ENCODE measurements at places on chromosomes 5 and 9.
A peak's percentile ranks its signal among the peaks of the same experiment; 100 is the strongest.

GRCh38 chr5:175558801-175559480 is 80.6 kb downstream of the SFXN1 start:
- DNase-seq: no peak

DNA sequence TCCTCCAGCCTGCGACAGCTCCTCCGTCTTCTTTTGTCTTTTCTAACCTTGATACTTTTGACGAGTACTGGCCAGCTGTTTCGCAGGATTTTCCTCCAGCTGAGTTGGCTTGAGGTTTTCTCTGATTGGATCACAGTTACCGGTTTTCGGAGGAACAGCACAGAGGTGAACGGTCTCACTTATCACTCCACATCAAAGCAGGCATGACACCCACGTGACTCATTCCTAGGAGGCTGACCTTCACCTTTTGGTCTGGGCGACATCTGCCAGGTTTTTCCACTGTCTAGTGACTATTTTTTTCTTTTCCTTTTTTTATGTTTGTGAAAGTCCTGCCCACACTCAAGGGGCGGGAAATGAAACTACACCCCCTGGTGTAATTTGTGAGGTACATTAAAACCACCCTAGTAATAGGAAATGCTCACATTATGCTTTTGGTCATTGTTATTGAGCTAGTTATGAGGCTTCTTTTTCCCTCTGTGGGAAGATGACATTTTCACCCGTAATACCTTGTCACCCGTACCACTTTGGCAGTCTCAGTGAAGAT is 319.2 kb downstream of the GADD45G start:
- DNase-seq: no peak

GRCh38 chr5:131382407-131383395 is 118.8 kb downstream of the CDC42SE2 start:
- peak; percentile 90 for DNase-seq

DNA sequence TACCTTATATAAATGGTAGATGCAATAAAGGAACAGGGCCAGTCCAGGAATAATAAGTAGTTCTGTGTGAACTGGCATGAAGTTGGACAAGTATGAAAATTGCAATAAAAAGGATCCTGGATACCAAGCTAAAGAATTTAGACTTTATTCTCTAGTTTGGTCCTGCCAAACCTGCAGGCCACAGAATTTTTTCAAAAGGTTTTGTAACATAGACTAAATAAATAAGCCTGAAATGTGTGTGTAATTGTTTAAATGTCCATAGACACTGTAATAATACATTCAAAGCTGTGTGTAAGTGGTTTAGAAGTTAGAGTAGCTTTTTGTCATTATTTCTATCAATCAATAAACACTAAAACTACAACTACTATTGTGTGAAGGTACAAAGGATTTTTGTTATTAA is 75.8 kb upstream of the PLPP1 start:
- no peak for DNase-seq

DNA sequence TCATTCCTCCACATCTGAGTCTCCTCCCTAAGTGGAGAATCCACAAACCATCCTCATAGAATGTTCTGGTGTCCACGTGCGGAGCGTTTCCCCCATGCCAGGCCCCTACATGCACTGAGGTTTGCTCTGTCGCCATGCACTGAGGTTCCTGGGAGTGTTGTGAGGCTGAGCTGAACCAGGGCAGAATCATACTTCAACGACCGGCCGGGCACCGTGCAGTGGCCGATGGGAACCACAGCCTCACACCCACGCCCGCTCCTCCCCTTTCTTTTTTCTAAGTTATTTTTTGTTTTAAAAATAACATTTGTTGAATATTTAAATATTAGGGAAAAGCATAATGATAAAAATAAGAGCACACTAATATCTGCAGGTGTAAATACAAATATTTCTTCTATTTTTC is 260.4 kb upstream of the IRX4 start:
- no peak for DNase-seq

DNA sequence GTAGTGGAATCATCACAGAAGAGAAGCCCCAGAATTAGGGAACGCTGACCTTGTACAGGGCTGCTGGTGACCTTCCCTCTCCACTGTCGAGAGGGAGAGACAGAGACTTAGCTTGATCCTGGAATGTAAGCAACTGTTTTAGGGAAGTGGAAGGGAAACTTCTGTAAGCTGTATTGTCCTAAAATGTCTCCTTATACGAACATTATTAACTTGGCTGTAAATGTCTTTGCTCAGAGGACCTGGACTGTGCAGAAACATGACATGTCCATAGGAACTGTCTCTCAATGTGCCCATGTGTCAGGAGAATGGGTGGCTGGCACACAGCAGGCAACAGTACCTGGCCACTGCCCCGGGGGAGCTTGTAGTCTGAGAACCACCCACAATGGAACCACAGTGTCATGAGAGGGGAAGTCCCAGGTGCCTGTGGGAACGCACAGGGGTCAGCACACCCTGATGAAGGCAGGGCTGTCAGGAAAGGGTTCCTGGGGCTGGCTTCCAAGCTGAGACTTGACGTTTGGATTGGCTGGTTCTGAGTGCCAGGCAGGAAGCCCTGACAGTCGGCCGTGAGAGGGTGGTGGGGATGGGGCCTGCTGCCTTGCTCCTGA is 34.0 kb downstream of the DAP start:
- no peak for DNase-seq

GRCh38 chr5:23303435-23303834 is 204.0 kb upstream of the PRDM9 start:
- no peak for DNase-seq

DNA sequence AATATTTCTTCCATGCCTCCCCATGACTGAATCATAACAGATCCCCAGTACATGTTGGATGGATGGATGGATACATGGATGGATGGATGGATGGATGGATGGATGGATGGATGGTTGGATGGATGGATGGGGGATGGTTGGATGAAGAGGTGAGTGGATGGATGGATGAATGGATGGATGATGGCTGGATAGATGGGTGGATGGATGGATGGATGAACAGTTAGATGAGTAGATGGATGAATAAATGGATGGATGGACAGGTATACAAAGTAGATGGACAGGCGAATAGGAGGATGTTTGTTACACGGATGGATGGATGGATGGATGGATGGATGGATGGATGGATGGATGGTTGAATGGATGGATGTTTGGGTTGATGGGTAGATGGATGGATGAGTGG is 120.0 kb upstream of the HAND1 start:
- no peak for DNase-seq

- DNase-seq: no peak
Measured at GRCh38 chr5:181203093-181203711, 1.8 kb downstream of the TRIM7 start.

DNA sequence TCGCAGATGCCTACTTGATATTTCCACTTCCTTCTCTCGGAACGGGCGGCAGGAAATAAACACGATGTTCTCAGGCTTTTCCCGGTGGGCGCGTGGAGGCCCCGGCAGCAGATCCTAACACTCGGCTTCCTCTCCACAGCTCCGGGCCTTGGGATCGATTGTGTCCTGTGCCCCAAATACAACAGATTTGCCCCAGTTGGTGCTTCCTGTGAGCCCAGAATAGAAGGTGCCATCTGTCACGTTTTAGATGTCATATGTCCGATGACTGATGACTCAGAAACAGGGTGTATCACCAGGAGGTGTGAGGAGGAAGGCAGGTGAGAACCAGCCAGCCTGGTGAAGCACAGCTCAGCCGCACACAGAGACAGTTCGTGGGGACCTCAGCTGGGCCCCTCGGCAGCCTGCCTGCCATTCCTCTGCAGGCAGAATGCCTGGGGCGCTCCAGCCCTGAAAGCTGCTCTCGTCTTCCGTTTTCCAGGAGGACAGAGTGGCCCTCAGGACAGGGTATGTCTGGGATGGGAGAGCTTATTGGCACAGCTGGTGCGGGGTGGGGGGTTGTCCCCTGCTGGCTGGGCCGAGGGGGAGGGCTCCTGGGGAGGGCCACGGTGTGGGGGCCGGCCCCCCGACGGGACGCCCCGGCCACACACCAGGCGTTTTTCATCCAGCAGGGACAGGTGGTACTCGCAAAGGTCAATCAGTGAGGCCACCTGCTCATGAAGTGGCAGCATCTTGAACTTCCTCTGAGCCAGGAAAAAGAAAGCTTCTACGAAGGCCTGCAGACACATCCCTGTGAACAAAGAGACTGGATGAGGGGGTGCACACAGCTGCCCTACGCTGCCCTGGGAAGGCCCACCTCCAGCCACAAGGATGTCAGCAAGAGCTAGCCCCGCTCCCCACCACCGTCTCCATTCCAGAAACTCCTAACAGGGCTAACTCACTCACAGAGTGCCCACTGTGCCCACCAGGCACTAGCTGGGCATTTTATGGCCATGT is 171.0 kb downstream of the DAB2IP start:
- no peak for DNase-seq

- DNase-seq: no peak
Measured at GRCh38 chr5:25427240-25427639, 782.5 kb upstream of the CDH10 start.

DNA sequence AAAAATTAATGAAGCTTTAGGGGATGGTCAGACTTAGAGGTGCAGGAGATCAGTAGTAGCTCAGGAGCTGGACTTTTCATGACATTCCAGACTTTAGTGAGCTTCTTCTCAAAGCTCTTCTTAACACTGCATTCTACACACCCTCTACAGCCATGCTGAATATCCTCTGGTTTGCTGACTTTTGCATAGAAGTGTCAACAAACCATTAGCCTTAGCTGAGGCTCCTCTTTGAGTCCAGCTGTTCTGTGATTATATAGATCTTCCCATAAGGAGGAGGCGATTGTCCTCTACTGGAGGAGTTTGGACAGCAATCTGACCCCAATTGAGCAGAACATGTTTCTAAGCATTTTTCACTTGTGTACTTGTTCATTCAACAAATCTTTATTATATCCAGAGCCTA is 75.0 kb upstream of the RUSC2 start:
- no peak for DNase-seq

DNA sequence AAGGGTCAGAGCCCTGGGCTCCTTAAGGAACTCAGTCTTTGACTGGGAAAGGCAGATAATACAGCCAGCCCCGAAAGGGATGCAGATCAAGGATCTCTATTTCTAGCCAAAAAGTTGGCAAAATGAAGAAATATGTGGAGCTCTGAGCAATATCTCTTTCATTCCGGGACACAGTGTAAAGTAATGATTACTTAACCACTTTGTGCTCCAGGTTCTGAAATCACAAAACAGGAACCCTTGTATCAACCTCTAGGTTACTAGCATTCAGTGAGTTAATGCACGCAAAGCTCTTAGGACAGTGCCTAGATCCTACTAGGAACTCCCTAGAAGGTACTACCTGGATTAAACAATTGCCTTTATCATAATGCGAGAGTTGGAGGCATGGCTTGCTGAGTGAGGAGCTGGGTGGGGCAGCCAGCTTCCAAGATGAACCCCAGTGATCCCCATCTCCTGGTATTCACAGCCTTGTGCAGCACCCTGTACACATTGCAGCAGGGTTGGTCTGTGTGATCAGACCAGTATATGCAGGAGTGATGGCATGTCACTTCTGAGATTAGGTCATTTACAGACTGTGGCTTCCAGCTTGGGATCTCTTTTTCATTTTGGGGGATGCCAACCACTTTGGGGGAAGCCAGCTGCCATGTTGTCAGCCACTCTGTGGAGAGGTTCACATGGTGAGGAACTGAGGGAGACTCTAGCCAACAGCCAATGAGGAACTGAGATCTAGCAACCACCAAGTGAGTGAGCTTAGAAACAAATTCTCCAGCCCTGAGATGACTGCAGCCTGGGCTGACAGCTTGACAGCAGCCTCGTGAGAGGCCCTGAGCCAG is 103.1 kb upstream of the SLC44A1 start:
- no peak for DNase-seq

GRCh38 chr5:55853818-55854217 is 2.7 kb downstream of the IL31RA start:
- DNase-seq: no peak

GRCh38 chr9:126454215-126454614 is 127.6 kb downstream of the MVB12B start:
- DNase-seq: no peak

DNA sequence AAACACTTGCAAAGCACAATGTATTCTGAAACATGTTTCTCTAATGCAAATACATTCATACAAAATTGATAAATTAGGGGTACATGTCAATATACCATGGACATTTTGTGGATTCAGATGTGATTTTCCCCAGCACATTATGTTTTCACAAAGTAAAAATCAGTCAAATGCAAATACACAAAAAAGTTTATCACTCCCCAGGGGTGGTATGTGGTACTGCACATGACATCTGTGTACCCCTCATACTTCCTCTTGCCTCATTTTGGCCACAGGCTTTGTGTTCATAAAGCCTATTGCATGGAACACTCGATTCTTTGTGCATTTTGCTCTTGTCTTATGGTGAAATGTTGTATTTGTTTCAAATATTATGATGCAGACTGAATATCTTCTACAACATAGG is 116.8 kb upstream of the PDE4D start:
- peak; percentile 56 for DNase-seq

- DNase-seq: no peak
Measured at GRCh38 chr5:115116001-115116400, 53.7 kb downstream of the TRIM36 start.

DNA sequence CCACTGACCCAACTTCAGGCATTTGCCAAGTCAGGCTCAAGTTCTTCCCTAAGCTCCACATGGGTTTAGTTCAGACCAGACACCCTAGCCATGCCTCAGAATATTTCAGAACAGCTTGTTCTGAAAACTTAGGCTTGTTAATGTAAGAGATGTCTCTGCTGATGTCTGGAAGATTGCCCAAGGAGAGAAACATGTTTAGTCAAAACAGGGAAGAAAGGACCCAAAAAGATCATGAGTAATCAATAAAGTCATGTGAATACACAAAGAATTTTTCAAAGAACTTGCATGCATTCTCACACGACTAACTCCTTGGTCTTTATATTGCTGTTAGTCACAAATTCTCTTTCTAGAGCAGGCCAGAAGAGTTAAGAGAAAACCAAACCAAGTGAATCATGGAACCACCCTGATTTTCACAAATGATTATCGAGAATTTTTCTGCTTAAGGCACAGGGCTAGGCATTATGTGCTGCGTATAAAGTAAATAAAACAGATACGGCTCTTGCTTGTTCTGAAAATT is 158.1 kb upstream of the HMHB1 start:
- no peak for DNase-seq

DNA sequence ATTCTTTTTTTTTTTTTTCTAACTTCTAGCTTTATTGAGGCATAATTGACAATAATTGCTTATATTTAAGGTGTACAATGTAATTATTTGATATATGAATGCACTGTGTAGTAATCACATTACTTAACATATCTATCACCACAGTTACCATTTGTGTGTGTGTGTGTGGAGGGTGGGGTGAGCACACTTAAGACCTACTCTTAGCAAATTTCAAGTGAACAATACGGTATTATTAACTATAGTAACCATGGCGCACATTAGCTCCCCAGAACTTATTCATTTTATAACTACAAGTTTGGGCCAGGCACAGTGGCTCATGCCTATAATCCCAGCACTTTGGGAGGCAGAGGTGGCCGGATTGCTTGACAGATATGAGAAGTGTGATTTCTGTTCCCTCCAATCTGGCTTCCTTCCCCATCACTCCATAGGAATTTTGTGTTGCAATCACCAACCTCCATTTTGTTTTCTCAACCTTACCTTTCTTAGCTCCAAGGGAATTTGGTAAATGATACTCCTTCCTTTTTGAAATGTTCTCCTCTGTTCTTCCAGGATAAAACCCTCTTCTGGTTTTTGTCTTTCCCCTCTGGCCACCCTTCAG is 14.9 kb downstream of the TXN start:
- no peak for DNase-seq
